ENCODE measurements at places on chromosomes 12 and 14.

- DNase-seq = no peak
Observed at GRCh38 chr12:103673891-103674375, 86.9 kb downstream of the STAB2 start.

GRCh38 chr14:69259168-69259526 is 811 bp upstream of the GALNT16 start:
- DNase-seq = no peak

DNA sequence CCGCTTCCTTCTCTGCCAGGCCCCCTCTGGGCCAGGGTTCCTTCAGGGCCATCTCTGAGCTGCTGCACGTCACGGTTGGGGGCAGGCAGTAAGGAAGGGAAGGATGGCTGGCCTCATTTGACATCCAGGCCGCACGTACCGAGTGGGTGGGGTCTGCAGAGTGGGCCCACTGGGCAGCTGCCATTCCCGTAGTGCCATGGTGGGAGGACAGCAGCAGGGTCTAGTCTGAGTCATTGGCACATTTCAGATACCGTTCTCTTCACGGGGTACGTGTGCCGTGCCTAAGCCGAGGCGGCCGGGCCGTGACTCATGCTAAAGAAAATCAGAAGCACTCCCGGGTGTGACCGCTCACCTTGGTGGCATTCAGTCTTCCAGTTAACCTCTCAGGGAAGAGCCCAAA is 43.9 kb downstream of the IL31 start:
- DNase-seq = no peak

DNA sequence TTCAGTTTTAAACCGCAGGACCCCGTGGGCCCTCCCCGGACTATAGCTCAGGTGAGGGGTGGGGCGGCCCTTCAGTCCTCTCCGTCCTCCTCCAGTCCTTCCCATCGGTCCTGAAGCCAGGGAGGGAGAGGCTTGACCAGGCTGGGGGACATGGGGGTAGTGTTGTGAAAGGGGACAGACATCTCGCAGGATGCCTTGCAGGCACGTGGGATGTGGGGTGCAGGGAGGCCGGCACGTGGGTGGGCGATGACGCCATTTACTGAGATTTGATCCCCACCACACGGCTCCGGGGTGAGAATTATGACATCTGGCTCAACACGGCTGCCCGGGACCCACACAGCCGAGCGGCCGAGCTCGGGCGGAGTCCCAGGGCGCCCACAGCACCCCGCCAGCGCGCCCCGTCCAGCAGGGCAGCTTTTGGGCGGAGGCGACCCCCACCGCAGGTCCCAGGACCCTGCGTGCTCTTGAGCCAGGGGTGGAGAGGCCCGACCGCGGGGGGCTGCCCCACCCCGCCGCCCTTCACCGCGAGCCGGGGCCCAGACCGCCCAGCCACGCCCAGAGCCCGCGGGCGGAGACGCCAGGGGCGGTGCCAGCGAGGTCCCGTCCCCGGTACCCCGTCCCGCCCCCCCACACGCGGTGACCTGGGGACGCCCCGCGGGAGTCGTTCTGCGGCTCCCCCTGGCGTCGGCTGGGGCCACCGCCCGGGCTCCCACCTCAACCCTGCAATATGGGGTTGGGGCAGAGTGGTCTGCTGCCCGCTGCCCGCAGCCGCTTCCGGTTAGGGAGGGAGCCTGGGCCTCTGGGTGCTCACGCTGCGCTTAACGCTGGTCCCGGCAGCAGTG is 3.3 kb upstream of the EXOC3L4 start:
- DNase-seq = peak; percentile 81

GRCh38 chr12:66048218-66048834 is 82.2 kb downstream of the LLPH start:
- no peak for DNase-seq

DNA sequence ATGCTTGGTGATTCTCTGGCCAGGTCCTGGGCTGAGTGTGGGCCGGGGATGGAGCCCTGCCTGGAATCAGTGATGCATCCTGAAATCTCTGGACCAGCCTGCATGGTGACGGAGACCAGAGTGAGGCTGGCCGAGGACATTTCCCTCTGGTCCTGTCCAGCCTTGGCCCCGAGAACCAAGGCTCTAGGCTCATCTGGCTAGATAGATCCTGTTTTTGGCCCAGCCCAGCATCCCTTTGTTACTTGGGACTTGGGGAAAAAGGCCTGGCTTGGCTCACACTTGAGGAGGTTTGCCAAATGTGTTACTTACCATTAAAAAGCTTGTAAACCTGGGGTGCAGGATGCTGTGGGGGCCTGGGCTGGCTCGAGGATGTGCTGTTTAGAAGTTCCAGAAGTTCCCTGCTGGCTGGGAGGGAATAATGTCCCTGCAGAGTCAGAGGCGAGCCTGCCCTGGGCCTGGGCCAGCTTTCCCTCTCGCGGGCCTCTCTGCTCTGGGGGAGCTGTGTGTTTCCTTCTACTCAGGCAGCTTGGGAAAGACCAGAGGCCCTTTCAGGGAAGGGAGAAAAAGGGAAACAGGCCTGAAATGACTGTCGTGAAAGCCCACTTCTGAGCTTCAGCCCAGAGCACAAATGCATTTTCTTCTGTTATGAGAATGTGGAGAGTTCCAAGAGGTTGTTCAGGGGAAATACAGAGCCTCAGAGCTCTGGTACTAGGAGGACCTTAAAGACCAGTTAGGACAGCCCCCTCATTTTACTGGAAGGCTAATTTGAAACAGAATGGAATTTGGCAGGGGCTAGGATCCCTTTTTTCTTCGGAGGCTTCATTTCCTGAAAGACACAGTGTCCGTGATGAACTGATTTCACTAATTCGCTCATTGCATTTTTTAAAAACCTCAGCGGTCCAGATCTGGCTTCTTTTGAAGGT is 47.2 kb upstream of the CTDSP2 start:
- no peak for DNase-seq

GRCh38 chr12:131390412-131391334 is 320.2 kb upstream of the SFSWAP start:
- no peak for DNase-seq

DNA sequence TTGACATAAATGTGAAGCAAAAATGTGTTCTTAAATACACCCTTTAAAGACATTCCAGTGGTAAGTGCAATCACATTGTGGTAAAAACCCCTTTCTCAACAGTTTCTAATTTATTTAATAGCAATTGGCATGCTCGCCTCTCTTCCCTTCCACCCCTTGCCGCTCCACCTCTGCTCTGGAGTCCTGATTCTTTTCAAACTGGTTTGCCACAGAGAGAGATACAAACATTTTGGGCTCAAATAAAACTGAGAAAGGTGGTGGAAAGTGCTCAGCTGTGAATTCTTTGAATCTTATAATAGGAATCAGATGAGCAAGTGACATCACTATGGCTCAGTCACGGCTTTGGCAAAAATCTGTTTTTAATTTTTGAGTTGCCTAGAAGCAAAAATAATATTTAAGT is 993.9 kb downstream of the GALC start:
- DNase-seq = no peak

DNA sequence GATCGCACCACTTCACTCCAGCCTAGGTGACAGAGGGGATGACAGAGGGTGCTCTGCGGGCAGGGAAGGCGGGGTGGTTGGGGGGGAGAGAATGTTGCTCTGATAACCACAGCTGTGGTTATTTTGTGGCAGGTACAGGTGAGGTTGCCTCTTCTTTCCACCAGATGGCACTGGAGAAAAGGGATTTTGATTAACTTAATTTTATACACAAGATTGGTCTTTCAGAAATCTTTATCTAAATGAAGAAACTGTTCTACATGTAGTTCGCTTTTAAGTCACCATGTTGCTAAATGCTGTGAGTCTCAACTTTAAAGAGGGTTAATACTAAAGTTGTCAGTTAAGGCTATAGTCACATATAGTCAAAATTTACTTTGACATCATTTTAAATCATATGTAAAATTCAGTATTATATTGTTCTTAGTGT is 25.7 kb downstream of the FGF23 start:
- DNase-seq = peak; percentile 22

DNA sequence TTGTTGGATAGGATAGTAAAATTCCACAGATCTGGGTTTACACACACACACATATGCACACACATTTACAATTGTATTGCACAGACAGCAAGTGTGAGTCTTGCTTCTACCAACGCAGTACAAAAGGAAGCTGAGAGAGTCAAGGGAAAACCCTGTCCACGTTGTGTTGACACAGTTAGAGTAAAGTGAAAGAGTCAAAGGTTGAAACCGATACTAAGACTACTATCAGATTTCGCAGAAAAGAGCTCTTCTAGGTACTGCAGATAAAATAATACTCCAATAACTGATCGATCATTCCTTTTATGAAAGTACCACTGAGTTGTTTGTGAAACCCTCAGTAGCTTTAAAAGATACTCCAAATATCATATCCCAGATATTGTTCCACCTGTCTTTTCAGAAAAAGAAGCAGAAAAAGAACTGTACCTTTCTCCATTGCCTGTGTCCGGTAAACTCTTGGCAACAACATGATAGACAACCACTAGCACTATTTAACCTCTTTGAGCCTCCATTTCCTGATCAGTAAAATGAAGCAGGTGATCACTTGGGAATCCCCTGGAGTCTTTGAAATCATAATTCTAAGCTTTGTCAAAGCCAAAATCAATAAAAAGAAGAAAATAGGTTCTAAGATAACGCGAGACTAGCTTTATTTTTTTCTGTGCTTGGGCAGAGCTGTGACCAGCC is 224.6 kb upstream of the FOXN3 start:
- DNase-seq = peak; percentile 31

- DNase-seq = no peak
Observed at GRCh38 chr12:130280231-130280630, 57.5 kb upstream of the PIWIL1 start.

DNA sequence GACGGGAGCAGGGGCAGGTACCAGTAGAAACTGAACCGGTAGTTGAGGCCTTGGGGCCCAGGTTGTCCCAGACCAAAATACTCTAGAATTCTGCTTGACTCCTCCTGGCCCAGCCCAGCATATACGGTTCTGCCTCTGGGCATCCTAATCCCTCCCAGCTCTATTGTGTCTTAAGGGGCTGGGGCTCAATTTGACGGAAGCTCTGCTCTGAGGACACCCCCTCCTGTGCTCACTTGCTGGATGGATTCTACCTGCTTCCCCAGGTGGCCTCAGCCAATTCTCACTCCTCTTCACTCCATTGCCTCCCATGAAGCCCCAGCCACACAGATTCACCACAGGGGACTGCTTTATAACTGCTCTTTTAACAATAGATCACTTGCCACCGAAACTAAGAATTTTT is 219.5 kb upstream of the FKBP4 start:
- no peak for DNase-seq

- DNase-seq = no peak
Observed at GRCh38 chr12:94874518-94875302, 128.8 kb downstream of the NDUFA12 start.

Measured in CD4-positive, alpha-beta T cell treated with Interleukin-15 for 1 hour (primary cell).